ENCODE measurements at places on chromosomes 5 and 9.
A peak's percentile ranks its signal among the peaks of the same experiment; 100 is the strongest.

DNA sequence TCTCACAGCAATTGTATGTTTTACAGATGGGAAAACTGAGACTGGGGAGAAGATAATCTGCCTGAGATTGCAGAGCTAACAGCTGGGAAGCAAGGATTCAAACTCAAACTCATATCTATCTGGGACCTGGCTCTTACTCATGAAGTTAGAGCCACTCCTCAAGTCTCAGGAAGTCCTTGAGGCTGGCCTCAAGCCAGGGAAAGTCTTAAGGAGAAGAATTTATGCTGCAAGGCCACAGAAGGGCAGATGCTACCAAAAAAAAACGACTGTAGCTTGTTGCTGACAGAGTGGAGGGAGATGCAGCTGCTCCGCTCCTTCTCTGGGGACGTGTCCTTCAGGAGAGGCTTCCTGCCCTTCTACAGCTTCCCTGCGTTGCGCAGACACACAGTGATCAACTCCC, 39.8 kb downstream of the BARHL1 start:
- peak; percentile 9 for DNase-seq

DNA sequence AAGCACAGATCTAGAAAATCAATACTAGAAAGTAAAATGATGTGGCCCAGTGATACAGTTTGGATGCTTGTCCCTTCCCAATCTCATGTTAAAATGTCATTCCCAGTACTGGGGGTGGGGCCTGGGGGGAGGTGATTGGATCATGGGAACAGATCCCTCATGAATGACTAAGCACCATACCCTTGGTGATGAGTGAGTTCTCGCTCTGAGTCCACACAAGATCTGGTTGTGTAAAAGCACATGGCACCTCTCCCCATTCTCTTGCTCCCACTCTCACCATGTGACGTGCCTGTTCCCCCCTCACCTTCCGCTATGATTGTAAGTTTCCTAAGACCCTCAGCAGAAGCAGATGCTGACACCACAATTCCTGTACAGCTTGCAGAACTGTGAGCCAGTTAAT, 234.2 kb upstream of the CDH6 start:
- DNase-seq = no peak

- DNase-seq = no peak
Measured at GRCh38 chr5:173494446-173494845, 122.0 kb downstream of the BOD1 start.

- DNase-seq = no peak
Measured at GRCh38 chr9:16883586-16883985, 13.1 kb upstream of the BNC2 start.

DNA sequence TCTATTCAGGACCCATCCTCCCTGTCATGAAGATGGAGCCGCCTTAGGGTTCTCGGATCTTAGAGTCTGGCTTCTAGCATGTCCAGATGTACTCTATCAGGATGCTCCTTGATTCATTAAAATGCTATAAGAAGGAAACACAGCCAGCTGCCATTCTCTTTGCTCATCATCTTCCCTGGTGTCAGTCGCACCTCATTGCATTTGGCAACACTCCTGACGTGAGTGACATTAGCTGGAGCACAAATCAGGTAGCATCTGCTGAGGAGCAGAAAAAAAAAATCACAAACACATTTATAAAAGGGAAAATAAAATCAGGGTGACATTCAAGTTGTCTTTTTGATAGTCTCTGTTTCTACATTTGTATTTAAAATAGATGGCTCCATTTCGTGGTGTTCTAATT, 226.1 kb upstream of the NMUR2 start:
- no peak for DNase-seq

GRCh38 chr9:18689921-18690320, 216.0 kb downstream of the ADAMTSL1 start:
- no peak for DNase-seq

DNA sequence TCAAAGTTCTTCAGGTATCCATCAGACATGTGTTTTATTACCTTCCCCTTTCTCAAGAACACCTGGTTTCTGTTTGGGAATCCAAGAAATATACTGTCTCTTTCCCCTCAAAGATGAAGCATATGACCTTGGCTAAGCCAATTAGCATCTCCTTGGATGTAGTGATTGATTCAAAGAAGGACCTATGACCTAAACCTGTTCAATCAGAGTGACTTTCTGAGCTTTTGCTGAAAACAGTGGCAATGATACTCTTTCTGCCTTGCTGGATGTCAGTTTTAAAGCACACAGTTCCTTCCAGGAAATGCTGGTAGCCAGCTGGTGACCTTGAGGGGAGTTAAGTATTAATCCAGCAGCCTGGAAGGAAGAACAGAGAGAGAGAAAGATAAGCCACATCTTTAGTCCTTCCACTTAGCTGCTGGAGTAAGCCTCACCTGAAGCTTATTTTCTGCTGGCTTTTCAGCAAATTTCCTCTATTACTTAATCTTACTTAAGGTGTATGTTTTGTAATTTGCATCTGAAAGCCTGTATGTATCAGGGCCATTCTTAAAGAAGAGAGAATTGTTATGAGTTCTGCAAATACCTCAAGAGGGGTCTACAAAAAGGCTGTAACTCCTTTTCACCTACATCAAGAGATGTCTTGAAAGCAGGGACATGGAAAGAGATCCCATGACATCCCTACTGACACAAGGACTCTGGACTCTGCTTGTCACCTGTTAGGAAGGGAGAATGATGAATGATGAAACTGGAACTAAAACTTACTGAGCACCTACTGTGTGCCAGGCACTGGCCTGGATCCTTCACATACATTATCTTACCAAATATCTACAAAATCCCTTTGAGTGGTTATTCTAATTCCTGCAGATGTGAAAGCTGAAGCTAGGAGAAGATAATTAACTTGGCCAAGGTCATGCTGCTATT, 35.2 kb upstream of the PIK3R1 start:
- no peak for DNase-seq

- no peak for DNase-seq
Measured at GRCh38 chr5:168612996-168613395, 33.8 kb upstream of the PANK3 start.

DNA sequence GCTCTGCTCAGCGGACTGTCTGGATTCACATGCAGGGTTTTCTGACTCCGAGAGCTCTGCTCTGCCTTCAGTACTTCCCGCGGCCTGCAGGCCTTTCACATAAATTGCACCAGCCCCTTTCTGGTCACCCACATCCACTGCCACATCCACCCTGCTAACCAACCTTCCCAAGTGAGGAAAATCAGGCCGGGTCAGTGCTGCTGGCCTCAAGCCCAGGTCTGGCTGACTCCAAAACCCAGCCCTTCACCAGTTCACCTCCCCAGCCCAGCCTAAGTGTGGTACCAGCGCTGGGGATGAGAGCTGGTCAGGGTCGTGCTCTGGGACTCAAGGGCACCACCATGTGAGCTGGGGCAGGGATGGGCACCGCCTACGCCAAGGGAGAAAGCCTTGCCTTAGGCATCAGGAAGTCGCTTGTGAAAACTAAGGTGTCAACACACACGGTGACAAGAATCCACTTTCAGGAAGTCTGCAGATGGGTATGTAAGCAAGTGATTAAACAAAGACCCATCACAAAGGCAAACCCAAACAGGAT, 12.3 kb downstream of the LMAN2 start:
- DNase-seq = no peak

DNA sequence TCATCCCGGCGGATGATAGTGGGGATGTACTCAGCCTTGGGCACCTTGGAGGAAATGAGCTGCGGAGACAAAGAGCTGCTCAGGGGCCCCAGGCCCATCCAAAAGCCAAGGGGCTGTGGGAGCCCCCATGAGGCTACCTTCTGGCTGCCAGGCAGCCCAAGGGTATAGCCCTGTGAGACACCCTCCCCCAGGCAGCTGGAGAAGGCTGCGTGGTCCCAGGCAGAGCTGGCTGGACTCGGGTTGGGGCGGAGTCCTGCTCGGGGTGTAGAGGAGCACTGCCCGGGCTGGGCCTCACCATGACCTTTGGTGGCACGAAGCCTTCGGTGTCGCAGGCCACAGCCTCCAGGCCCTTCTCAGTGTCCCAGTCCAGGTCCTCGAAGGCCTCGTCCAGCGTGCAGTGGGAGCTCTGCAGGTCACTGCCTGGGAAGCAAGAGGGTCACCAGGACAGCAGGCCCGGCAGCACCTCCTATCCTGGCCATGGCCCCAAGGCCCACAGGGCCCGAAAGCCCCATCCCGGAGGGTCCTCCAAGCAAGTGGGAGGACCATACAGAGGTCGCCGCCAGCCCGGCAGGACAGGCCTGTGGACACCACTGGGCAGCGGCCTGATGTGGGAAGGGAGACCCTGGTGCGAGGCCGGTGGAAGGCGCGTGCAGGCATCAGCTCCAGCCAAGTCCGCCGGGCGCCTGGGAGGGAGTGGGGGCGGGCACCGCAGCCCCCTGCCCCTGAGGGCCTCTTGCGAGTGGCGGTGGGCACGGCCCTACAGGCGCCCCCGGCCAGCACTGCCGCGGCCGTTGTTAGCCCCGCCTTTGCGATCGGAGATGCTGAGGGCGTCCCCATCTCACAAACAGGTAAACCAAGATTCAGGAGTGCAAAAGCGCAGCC, 6.1 kb downstream of the NSMF start:
- no peak for DNase-seq

- DNase-seq = no peak
Measured at GRCh38 chr5:64838803-64839202, 70.1 kb downstream of the CWC27 start.

DNA sequence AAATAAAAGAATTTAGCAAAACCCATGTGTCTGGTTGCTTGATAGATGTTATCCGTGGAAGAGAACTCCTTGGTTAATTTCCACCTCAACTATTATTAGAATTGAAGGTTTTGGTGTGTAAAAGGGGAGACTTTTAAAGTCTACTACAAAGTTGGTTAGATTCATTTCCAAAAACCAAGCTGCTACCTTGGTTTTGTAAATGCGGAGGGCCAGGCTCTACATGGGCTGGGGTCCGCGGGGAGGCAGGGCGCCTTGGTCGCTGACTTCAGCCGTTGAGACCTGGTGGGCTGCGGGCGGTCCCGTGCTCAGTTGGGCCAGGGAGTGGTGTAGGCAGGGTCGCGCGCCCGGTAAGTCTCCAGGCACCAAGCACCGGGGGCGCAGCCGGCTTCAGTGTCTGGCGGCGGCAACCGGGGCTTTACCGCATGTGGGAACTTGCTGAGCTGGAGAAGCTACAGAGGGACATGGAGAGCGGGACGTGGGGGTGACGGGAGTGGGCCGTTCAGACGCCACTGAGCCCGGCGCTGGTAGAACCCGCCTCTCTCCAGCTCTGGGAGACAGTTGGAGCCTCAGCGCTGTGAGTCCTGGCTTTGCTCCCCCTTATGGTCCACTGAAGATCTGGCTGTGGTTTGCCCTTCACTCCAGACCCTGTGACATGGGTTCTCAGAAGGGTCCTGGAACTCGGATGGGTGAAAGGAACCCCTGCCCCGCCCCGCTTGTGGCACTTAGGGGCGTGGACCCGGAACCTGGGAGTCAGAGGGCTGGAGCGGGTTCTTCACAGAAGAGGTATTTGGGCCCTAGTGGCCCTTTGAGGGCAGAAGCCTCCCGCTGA, 11.8 kb downstream of the NR2F1 start:
- DNase-seq = no peak

DNA sequence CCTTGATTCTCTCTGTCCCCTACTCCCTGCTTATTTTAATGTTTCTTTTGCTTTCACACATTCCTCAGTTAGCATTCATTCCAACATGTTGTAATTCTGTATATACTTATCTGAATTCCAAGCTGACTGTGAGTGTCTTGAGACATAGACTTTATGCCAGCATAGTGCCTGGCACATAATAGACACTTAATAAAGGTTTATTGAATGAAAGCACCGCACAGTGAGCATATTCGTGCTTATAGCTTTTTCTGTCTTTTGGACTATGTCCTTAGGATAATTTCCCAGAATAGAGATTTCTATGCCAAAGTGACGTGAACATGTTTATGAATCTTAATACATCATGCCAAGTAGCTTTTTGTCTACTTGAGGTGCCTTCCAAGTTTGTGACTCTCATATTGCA, 174.6 kb downstream of the CD180 start:
- no peak for DNase-seq

DNA sequence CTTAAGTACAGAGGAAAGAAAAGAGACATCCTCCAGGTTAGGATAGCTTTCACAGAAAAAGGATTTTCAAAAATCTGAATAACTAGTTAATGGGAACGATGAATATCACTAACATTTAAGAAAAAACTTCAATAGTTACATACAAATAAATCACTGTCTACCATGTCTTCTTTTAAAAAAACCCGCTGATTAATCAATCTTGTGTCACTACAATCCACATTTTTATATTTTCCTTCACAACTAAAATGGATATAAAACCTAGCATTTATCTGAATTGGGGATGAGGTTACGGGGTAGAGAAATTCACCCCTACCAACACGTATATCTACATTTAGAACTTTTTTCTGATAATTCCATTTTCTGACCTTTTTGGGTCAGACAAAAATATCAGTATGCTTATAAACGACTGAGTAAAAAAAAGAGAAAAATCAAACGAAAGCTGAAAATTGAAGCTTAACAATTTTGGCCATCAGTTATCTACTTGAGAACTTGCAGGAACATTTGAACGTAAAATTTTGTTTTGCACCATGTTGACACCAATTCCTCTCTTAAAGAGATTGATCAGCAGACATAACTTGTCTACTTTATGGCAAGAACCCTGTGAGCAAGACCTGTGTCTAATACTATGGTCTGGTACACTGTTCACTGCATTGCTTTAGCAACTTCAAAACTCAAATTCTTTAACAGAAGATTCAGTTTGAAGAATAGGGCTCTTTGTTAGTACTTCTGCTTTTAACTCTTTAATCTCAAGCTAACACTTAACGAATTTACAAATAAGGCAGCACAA, 4.8 kb downstream of the NR3C1 start:
- DNase-seq = no peak

DNA sequence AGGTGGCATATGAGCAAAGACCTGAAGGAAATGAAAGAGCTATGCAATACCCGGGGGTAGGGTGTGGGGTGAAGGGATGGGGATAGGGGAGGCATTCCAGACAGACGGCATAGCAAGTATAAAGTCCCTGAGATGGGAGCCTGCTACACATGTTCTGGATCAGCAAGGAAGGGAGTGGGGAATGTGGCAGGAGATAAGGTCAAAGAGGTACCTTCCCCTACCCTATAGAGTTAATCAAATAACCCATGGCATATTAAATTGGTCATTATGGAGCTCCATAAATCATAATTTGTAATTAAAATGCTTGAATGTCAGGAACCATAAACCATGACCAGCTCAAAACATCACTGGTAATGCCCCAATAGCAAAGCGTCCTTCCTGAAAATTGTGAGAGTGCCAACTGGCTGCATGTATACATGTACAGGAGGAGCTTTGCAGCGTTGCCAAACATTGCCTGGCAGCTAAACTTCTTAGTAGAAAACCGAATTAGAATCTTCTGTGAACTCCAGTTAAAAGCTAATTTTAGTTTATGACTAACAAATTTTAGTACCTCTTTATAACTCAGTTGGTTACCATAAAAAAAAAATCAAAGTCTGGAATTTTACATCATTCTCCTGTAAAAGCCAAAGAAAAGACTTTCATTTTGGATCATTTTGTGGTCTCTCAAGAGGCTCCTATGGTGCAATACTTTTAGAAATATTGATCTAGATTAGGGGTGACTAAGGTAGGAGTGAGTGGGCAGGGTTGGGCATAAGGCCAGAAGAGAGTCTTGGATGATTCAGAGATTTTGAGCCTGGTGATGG, 4.7 kb downstream of the DNAI1 start:
- peak; percentile 30 for DNase-seq

Data from erythroblast (primary cell).